ENCODE measurements at places on chromosomes 2 and 18. TPM values are rescaled to one million over a fixed set of nuclear protein-coding genes. Genes with fewer than 3 reads are reported as not detected.

Gene UNC80
- total RNA-seq = not detected

DNA sequence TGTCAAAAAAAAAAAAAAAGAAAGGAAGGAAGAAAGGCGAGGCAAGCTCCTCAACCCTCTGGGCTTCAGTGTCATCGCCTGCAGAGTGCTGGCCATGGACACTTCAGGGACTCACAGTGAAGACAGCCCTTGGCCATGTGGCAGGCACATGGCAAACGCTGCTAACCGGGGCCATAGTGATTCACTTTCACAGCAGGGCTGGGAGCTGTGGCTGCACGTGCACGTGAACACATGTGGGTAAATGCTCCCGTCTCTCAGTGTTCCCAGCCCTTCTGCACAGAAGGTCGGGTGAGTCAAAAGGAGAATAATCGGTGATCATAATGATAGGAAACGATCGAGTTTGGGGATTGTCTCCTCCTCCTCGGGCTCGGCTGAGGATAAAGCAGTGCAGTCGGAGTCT lies 46.1 kb upstream of the UBE2F start:
- DNase-seq = no peak

GRCh38 chr18:24600076-24600654 lies 139.7 kb downstream of the HRH4 start:
- DNase-seq = no peak

Gene FRZB
- total RNA-seq = 0.07 TPM

DNA sequence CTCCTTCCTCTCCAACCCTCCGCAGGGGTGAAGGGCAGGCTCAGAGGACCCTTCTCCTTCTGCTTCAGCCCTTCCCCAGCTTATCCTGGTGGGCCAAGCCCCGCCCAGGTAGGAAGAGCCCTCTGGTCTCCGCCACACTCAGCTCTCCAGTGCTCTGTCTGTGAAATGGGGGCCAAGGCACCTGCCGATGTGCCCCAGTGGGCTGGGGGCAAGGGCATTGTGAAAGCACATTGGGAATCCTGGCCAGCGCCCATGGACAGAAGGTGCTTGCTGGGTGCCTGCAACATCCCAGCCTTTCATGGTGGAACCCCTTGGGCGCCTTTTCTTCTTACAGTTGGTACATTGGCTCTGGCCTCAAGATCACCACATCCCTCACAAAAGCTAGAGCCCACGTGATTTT lies 150.8 kb downstream of the INHBB start:
- DNase-seq = no peak

DNA sequence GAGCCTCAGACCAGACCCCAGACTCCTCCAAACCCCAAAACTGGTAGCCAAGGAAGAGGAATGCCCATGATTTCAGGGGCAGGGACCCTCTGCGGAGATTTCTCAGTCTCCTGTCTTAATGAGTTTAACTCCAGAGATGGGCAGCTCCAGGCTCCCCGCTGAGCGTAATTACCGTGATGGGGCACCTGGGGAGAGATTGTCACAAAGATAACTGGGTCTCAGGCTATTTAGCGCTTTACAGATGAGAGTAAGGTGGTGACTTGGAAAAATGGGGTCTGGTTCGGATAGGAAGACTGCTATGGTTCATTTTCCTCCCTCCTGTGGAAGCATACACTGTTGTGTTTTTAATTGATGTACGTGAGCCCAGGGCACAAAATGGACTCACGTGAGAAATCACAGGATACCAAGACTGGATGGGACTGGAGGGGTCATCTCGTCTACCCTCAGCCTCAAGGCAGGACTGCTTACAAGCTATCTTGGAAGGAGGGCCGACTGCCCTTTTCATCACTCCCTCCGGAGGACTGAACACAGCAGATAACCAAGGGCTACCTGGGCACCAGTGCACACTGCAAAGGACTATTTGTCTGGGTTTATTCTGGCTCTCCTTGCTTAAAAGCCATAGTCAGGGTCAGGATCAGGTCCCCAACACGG lies 427.8 kb downstream of the ZNF521 start:
- DNase-seq = no peak

GRCh38 chr2:30971231-30972025 lies 164.2 kb upstream of the CAPN13 start:
- no peak for DNase-seq

- peak; percentile 18 for DNase-seq
Measured at GRCh38 chr18:5510135-5510846, 33.5 kb downstream of the EPB41L3 start.

DNA sequence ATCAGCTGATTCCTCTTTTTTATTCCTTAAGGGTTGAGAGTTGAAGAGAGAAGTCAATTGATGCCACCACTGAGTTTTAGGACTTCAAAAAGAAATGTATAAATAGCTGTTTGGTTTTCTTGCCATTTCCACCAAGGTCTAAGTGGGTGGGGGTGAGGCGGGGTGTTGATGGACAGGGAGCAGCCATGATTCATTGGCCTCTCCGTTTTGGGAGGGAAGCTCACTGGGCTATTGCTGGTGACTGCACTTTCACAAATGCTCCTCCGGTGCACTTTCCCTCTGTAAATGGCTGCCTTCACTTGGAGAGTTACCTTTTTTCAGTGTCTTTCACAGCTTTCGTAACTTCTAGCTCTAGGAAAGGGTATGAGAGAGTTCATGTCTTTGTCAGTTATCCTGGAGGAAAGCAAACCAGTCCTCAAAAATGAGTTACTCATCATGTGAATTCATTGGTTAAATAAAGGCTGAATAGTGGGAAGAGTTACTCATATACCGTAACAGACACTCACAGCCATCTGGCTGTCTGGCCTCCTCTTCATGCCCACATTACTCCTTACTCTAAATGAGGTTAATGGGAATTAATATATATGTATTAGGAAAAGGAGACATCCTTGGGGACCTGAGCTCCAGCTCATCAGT lies 17.4 kb upstream of the CTAGE1 start:
- no peak for DNase-seq

Gene LYPD6B
- 2.7 TPM for total RNA-seq

- no peak for DNase-seq
Measured at GRCh38 chr18:21943456-21943855, 202.9 kb downstream of the MIB1 start.

GRCh38 chr18:74271635-74272034 lies 20.1 kb downstream of the CYB5A start:
- no peak for DNase-seq

DNA sequence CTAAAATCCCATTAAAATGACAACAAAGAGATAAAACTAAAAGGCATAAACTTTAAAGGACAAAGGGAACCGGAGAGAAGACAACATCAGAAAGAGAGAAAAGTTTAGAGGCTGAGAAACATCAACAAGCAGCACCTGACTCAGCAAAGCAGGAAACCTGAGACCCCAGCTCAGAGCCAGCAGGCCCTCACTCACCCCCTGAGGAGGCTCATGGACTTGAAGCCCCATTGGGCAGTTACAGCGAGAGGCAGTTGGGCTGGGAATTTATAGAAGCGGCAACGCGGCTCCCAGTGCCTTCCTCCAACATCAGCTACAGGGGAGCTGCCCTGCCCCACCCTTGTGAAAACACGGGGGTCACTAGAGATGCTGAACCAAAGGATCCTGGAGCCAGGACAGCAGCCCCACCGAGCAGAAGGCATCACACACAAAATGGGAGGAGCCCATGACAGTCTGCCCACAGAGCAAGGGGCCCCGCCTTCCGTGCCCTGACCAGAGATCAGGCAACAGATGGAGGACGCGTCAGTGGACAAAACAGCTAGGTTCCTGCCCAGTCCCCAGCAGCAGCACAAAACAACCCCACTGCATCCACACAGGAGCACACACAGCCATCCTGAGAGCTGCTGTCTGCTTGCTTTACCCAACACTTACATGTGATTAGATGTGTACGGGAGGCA lies 52.7 kb downstream of the CMPK2 start:
- no peak for DNase-seq

GRCh38 chr18:49819823-49820671 lies 6.7 kb upstream of the ACAA2 start:
- no peak for DNase-seq

- DNase-seq = no peak
Measured at GRCh38 chr2:72897785-72898584, 10.8 kb downstream of the SPR start.

DNA sequence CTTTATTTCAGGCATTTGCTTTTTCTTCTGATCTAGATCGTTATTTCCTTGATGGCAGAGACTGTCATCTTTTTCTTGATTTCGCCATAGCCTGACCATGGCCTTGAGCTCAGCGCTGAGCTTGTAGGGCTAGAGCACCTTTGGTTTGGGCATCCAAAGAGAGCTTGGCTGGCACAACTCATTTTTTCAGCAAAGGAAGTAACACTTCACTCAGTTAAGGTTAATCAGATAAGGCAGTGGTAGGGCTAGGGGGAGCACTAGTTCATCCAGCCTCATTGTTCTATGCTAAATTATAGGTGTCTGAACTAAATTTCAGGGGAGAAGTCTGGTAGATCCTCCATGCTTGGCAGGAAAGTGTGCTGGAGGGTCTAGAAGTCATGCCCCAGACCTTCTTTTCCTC lies 125.0 kb downstream of the SETBP1 start:
- no peak for DNase-seq

DNA sequence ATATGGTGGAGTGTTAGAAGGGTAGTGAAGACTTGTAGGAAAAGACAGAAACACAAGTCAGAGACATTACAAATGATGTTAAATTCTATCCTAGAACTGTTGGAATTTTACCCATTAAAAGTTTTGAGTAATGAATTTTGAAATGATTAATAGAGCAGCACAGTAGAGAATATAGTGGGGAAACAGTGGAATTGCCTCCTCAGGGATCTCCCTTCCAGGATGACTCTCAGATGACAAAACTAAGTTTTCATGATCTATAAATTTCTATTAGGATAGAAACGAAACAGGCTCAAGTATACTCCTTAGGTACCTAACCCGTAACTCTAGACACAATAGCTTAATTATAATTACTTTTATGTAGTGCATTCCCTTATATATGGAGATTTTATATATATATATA lies 86.7 kb downstream of the DPP4 start:
- no peak for DNase-seq

GRCh38 chr18:67068608-67069007 lies 447.9 kb downstream of the DSEL start:
- no peak for DNase-seq

Gene CCDC74B
- total RNA-seq = 5.6 TPM

- no peak for DNase-seq
Measured at GRCh38 chr2:72713857-72714256, 112.0 kb downstream of the EXOC6B start.

DNA sequence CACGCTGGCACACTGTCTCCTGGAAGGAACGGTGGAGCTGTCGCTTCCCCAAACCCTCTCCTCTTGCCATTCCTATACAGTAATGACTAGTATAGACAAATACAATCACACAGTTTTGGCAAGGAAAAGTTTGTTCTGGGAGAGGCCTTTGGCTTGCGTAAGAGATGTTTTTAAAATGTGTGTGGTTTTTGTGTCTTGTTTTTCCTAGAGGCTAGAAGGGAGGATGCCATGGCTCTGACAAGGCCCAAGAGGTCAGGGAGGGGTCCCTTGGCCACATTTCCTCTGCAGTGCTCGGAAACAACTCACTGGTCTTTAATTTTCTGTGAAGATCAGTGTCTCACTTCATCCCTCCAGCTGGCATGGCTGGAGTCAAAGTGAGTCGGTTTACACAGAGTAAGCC lies 195.9 kb downstream of the SH3RF3 start:
- no peak for DNase-seq

DNA sequence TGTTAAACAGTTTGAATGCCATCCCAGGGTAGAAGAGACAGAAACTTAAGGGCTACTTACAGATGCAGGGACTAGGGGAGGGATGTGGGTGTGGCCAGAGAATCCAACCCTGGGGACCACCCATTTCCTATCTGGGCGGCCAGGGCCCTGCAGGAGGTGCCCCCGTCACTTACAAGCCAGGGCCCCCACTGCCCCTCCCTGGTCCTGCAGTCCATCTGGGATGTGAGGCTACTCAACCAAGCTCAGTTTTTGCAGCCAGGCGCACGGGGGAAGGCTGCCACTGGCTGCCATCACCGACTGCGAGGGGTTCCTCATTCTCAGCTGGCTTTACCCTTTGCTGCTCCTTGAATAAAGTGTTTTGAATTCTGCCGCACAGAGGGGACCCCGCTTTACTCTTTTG lies 42.1 kb downstream of the RRM2 start:
- DNase-seq = no peak

- DNase-seq = no peak
Measured at GRCh38 chr2:171158036-171158789, 2.5 kb downstream of the TLK1 start.

Gene GAREM2
- 1.9 TPM for total RNA-seq

Gene NCKAP5
- 0.58 TPM for total RNA-seq

Gene ANKRD62
- not detected for total RNA-seq

DNA sequence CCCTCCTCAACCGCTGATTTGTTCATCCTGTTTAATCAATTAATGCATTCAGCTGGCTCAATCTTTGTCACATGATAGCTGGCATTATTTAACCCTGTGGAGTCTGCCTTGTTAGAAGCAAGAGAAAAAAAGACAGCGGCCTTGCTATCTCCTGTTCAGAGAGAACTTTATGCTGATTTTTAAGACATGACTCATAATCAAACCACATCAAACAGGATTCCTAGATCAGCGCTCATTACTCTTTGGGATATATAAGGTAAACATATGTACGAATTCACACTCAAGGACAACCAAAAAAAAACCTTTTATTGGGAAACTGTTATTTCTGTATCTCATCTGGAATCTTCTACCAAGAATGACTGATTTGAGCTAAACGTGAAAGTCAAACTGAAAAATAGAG lies 195.1 kb downstream of the C1D start:
- DNase-seq = no peak

- no peak for DNase-seq
Measured at GRCh38 chr18:60775978-60776377, 403.4 kb upstream of the MC4R start.

Gene MROH2A
- total RNA-seq = not detected

Gene CDH7
- not detected for total RNA-seq

GRCh38 chr2:121949271-121949670 lies 193.8 kb downstream of the TSN start:
- DNase-seq = no peak

Gene NTSR2
- total RNA-seq = not detected

Gene TGOLN2
- 74.7 TPM for total RNA-seq

Gene UBR3
- 12.8 TPM for total RNA-seq

DNA sequence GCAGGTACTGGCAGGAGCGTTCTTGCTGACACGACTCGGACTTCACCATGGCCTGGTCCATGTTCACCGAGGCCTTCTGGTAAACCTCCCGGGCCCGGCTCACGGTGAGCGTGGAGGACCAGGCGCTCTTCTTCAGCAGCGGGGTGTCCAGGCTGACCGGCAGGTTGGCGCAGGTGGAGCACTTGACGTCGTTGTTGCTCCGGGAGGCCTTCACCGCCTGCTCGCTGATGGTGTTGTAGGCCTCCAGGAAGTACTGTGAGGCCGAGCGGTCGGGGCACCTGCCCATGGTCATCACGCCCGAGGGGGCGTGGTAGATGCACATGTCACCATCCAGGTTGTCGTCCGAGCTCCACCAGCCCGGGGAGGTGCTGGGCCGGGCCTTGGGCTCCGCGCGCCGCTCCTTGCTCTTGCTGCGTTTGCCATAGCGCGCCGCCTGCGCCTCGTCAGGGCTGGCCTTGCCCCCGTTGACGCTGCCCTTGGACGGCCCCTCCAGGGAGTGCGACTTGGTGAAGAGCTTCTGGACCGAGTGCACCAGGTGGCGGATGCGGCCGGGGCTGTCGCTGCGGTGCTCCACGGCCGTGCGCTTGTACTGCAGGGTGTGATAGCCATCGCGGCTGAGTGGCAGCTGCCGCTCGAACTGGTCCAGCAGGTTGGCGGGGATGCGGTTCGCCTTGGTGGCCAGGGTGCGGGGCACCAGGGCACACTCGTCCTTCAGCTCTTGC lies 429.3 kb downstream of the TGIF1 start:
- DNase-seq = no peak
